ENCODE measurements at places on chromosomes 3 and 15.

DNA sequence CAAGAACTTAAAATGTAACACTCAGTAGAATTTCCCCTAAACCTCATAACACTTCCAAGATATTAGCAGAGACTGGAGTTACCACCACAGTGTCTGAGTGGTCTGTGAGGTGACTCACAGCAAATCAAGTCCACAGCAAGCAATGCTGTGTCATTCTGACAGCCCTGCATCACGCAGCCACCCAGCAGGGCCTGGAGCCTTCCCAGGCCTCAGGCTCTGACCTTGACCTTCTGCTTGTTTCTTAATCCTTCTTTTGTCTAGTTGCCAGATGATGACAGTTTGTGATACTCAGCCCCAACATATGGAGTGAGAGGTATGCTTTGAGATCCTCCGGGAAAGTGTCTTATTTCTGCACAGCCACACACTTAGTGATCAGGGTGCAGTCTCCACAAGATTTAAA lies 82.5 kb downstream of the TOP2B start:
- DNase-seq: no peak

- DNase-seq: no peak
These were observed 60.5 kb upstream of the KY start for GRCh38 chr3:134711284-134711683.

- no peak for DNase-seq
These were observed 39.0 kb upstream of the THRB start for GRCh38 chr3:24533561-24534193.

DNA sequence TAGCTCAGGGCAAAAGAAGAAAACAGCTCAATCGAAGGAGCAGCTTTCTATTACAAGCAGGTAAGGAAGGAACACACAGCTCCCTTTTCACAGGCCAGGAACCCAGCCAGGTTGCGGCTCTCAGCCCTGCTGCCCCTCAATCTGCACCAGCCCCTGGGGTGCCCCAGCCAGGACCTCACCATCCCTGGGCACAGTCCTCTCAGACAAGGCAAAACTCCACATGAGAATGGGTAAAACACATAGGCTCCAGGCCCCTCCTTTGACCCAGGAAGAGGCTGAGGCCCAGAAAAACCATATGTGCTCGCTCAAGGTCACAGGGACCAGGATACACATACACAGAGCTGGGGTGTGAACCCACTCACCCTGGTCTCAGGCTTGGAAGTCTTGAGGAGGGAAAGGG lies 178.7 kb upstream of the TLE3 start:
- DNase-seq: no peak

DNA sequence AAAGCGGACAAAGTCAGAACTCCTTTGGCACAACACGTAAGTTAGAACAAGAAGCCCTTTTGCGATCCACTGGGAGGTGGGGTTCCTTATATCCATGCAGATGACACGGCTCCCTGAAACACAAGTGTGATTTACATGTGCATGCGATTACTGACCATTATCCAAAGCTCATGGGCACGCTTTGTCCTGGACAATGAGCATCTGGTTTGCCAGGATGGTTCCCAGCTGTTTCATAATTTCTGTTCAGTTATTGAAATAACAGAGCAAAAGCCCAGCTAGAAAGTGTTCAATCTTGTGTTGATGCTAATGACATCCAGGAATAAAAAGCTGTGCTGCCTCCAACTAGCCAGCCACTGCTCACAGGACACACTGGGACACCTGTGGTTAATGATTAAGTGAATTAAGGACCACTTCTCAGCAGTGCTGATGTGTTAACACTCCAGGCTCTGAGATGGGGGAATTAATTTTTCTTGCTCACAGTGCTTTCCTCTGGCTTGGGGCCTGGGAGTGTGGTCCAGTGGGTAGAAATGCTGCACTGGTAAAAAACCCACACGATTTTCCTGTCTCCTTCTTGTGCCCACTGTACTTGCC lies 123.1 kb upstream of the SLC2A2 start:
- DNase-seq: no peak

- DNase-seq: no peak
These were observed 817 bp downstream of the CLK3 start for GRCh38 chr15:74616366-74616939.

DNA sequence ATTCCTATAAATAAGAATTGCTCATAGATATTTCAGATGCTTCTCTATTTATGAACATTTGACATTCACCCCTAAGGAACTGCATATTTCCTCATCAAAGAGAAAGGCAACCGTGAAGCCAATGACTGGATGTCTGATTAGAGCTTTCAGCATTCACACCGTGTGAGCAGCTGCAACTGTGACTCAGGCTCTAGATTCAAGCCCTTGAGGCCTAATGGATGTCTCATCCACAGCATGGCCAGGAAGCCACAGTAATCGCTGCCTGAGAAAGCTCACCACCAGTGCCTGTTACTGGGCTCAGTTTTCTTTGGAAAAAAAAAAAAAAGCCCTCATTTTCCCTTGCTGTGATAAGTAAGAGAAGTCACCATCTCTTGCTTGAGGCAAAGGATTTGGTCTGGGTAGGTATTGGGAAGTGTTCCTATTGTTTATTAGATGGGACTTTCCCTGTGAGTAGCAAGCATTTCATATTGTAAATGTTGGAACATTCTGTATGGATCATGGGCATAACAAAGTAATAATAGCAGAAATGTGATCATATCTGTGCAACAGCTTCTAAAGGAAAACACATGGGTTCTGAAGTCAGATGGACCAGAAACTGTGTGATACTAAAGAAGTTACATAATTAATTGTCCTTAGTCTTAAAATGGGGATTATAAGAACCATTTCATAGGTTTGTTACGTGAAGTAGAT lies 783.7 kb downstream of the AGBL1 start:
- no peak for DNase-seq

- no peak for DNase-seq
These were observed 20.6 kb downstream of the SMAD3 start for GRCh38 chr15:67085818-67086636.

DNA sequence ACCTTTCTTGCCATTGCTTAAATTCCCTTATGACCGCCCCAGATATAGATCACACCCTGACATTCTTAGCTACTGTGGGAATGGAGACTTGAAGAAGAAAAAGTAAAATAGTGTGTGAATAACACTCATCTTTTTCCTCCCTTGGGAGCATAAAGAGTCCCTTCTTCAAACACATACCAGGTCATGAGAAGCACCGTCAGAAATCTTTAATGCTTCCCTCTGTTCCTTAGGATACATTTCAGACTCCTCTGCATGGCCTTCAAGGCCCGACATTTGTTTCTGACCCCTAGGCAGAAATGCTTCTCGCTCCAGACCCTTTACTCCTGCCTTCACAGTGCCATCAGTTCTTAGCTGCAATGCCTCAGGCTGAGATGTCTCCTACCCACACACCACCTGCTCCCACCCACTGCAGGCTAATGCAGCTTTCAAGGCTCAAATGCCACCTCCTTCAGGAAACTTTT lies 143.8 kb upstream of the IL12A start:
- no peak for DNase-seq

- DNase-seq: no peak
These were observed 65.1 kb upstream of the CBLB start for GRCh38 chr3:105933871-105934270.

DNA sequence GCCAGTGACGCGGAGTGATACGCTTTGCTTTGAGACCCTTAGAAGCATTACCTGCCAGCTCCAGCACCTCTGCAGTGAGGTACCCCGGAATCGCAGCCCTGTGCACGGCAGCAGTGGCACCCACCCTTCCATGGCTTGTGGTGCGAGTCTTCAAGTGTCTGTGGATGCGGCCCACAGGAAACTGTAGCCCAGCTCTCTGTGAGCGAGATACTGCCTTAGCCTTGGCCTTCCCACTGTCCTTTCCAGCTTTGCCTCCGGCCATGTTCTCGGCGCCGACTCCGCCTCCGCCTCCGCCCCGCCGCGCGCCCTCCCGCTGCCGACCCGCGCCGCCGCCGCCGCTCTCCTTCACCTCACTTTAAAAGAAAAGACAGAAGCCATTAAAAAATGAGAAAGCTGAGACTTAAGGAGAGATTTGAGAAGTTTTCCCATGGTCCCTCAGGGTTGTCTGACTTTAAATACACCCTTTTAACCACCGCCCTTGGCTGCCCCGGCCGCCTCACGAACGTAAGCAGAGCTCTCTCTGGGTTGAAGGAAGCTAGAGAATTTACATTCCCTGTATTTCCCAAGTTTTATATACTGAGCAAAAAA lies 78.5 kb upstream of the FAM174B start:
- DNase-seq: no peak

DNA sequence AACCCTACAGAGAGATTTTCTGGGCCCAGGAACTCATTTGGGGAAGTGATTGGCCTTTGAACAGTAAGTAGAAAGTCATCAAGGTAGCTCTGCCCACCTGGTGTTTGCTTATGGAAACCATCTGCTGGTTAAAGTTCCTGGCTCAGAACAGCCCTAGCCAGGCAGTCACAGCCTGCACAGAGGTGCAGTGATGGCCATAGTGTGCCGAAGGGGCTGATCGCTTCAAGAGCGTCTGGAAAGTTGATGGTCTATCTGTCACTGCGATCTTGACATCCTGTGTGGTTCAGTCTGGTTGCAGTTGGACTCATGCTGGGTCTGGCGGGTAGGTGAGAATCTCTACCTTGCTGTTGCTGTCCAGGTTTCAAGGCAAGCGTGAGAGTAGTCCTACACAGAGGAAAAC lies 151.6 kb downstream of the SLCO3A1 start:
- no peak for DNase-seq

DNA sequence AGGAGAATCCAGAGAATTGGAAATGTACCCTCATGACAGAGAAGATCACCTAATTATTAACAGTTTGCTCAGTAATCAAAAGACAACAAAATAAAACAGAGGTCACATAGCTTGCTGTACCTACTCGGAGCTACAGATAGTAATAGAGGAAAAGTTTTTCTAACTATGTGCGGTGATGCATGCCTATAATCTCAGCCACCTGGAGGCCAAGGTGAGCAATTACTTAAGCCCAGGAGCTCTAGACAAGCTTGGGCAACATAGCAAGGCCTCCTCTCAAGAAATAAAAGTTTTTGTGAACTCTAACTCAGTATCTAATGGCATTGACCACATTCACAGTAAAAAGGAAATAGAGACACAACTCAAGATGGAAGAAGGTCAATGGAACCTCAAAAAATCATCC lies 243.6 kb downstream of the ATP8B4 start:
- DNase-seq: no peak

- DNase-seq: no peak
These were observed 39.4 kb downstream of the THSD4 start for GRCh38 chr15:71154607-71155200.

DNA sequence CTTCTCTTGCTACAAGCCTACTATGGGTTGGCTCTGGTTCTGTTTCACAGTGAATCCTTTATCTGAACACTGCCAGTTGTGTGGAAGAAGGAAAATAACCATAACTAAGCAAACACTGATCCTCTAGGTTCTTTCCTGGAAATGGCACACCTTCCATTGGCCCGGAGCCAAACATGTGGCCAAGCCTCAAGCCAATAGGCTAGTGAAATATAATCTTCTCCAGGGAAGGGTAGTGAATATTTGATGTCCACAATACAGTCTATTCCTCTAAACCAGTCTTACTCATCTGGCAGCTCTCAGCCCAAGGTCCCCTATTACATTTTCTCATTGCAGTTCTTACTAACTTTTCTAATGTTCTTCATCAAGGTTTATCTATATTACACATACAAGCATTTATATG lies 921.3 kb downstream of the TUSC7 start:
- no peak for DNase-seq

DNA sequence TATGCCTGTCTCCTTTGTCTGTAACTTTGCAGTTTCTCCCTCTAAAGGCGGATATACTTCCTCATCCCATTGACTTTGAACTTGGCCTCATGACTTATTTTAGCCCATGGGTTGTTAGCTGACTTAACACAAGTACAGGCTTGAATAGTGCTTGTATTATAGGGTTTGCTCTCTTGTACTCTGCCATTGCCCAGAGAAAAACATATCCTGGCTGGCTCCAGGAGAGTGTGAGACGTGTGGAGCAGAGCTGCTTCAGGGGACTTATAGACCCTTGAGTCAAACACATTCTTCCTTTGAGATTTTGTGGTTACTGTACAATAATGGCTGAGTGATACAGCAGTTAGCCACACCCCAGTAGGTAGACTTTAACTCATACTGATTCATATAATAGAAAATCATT lies 124.0 kb downstream of the RAP2B start:
- no peak for DNase-seq
